ENCODE measurements at places on chromosomes 2 and 18.
A peak's percentile ranks its signal among the peaks of the same experiment; 100 is the strongest.

GRCh38 chr2:238761868-238762267 lies 86.0 kb upstream of the TWIST2 start:
- DNase-seq = no peak

GRCh38 chr2:13156916-13157315 lies 440.2 kb downstream of the TRIB2 start:
- DNase-seq = no peak

DNA sequence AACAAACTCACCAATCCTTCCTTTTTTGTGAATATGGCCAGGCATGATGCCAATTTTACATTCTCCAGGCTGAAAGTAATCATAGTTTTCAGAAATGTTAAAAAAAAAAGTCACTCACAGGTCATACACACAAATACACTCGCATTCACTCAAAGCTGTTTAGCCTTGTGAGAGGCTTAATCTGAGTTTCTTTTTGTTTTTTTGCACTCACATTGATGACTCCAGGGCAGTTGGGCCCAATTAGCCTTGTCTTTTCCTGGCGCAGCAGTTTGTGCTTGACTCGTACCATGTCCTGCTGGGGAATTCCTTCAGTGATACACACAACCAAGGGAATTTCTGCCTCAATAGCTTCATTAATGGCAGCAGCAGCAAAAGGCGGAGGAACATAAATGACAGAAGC lies 18.0 kb downstream of the SUCLG1 start:
- DNase-seq = no peak

- no peak for DNase-seq
These were observed 587.2 kb upstream of the PKDCC start for GRCh38 chr2:41460661-41461060.

GRCh38 chr2:201790989-201791388 lies 10.3 kb upstream of the ALS2 start:
- DNase-seq = no peak

DNA sequence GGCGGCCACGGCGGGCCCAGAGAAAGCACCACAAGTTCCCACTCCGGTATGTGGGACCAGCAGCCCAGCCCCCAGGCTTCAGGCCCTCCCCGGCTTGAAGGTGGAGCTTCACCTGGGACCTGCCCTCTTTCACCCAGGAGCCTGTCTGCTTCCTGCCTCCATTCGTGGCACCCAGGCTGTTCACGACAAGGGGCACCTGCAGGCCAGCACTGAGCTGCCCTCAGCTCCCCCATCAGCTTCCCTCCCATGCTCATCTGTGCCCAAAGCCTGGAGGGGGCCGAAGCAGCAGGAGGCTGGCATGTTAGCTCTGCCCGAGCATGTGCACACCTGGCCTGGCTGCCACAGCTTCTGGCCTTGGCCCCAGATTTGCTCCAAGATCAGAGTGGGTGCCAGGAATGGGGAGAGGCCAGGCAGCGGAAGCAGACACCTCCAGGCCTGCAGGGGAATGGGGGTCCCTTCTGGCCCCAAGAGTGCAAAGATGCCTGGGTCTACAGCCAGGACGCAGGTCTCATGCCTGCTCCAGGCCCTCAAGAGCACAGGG lies 312.4 kb upstream of the SYT4 start:
- no peak for DNase-seq

DNA sequence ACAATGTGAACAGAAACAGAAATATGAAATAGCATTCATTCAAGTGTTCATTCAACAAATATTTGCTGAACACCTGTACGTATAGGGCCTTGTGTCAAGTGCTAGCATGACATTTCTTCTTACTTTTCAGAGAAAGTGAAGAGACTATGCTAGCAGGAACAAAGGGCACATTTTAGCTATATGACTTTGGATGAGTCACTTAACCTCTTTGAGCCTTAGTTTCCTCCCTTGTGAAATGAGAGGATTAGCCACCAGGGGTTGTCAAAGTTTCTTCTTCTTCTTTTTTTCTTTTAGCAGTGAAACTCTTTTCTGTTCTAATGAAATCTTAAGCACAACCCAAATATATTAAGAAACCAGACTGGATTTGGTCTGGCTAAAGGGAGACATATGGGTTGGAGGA lies 53.1 kb downstream of the FIGN start:
- no peak for DNase-seq

DNA sequence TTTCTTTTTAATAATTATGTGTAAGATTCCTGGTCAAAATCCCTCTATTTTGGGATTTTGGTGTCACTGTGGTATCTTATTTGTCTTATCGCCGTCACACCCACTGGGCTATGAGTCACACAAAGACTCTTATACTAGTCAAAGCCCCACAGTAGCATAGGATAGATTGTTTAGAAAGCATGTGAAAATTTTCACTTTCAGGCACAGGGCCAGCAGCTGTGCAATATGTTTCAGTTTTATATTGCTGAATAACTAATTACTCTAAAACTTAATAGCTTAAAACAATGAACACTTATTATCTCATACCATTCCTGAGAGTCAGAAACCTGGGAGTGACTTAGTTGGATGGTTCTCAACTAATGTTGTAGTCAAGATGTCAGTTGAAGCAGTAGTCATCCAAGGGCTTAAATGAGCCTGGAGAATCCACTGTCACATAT lies 24.0 kb downstream of the CFAP210 start:
- DNase-seq = peak; percentile 11

- no peak for DNase-seq
These were observed 308.5 kb downstream of the KCNS3 start for GRCh38 chr2:18186816-18187613.

DNA sequence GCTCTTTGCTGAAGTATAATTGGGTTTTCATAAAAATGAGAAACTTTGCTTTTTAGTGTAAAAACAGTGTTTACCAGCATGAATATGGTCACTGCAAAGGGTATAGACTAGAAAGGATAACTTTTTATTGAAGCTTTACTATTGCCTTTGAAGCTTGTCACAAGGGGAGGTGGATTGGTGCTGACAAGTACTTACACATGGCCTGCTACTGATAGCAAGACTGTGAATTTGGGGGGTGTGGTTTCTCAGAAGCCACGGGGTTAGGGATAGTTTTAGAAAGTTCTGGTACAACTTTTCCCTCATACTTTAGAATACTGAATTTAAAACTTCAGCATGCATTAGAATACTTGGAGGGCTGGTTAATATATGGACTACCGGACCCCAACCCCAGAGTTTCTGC lies 294.1 kb downstream of the SOCS6 start:
- DNase-seq = no peak

DNA sequence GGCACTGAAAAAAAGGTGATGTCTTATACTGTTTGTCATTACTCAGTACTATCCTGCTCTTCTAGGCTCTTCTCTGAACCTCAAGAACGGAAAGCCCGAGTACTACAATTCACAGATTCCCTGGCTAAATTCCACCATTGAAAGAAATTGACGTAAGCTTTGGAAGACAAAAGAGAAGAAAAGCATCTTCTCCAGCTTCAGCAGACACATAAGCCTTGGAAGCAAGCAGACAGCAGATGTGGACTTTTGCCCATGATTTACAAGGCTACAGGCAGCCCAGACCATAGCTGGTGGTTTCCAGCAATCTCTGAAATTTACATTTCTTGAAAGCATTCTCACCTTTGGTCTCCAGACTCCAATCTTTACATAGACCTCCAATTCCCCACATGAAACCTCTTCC lies 289.0 kb downstream of the C1D start:
- no peak for DNase-seq

DNA sequence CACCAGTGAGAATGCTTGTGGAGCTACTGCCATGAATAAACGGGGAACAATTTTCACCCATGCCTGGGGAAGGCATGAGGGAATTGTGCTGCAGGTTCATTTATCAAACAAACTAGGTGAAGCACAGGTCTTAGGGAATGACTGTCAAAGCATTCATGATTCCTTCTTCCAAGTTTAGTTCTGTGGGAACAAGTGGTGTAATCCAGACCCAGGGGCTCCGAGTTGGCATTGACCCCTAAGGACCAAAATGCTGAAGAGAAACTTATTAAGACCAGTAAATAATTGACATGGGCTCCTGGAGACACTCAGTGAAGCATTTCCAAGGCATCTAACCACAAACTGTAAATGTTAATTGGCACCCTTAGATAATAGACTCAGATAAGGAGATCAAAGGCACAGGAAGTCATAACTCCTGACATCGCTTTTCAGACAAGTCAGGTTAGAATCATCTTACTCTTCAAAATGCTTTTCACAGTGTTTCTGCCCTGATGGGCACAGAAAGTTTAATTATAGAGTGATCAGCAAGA lies 96.9 kb downstream of the SPP2 start:
- peak; percentile 89 for DNase-seq

GRCh38 chr2:40955635-40956034 lies 503.7 kb upstream of the SLC8A1 start:
- DNase-seq = no peak

DNA sequence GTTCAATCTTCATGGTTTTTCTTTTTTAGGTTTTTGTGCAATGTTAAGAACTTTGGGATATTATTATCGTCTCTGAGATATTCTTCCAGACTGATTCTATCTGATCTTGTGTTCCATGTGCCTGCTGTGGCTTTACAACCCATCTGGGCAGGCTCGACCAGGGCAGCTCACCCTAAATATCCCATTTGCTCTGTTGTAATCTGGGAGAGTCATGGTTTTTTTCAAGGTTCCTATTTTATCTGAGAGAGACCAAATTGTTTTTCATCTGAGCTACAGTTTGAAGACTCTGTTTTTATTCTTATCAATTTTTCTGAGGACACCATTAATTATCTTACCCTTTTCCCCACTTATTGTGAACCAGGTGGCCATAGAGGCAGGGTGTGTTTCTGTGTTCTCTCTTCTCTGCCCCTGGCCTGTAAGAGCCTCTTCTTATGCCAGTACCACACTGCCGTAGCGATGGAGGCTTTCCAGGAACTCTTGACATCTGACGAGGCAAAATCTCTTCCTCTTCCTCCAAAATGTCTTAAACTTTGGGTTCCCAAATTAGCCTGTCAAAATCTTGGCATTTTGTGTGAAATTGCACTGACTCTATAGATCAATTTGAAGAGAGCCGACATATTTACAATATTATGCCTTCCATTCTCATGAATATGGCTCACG lies 3.1 kb downstream of the SP140L start:
- no peak for DNase-seq

- no peak for DNase-seq
These were observed 126.1 kb downstream of the CTNNA2 start for GRCh38 chr2:79638954-79639353.

DNA sequence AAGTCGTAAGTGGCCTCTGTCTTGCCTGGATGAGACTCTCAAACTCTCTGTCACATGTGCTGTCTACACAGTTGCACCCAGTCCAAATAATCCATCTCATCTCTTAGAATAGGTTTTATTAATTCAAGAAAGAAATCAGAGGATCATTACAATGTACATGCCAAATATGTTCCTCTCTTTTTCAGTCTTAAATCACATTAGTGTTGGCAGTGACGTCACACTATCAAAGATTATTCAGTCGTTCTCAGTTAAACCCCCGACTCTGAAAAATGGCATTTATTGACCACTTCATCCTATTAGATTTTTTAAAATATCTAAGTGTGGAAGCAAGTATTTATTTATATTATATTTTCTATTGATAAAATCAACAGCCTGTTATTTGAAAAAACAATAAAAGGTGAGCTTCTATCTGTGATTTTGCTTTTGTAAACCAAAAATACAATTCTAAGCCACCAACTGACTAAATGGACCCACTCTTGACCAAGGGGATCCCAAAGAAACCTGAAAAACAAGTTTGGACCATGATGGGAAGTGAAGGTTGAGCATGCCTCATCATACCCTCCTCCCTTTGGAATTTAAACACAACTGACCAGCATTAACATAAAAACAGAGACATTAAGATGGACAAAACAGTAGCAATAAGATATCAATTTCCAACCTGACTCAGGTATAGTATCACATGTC lies 1894.4 kb upstream of the LRRTM1 start:
- DNase-seq = no peak

DNA sequence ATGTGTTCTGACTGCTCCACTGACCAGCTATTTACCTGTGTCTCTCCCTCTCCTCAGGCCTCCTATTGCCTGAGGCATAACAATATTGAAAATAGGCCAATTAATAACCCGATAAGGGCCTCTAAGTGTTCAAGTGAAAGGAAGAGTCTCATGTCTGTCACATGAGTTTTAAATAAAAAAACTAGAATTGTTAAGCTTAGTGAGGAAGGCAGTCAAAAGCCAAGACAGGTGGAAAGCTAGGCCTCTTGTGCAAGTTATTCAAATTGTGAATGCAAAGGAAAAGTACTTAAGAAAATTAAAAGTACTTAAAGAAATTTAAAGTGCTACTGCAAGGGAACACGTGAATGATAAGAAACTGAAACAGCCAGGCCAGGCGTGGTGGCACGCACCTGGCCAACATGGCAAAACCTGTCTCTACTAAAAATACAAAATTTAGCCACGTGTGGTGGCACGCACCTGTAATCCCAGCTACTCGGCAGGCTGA lies 44.9 kb upstream of the TAF4B start:
- no peak for DNase-seq

- DNase-seq = no peak
These were observed 39.8 kb downstream of the TMEM18 start for GRCh38 chr2:637406-637776.
